ENCODE measurements at places on chromosomes 3 and 15.

GRCh38 chr3:71355862-71356261 is 227.7 kb downstream of the FOXP1 start:
- H3K27me3 ChIP-seq: no peaks in the 10 kb centered on the region
- peaks cover 12% of the 10 kb centered on the region for H3K36me3 ChIP-seq
- no peak overlapping the region for H3K27ac ChIP-seq
- no peak overlapping the region for H3K4me3 ChIP-seq

GRCh38 chr3:108202834-108203233 is 19.4 kb downstream of the IFT57 start:
- no peaks in the 10 kb centered on the region for H3K27me3 ChIP-seq
- H3K36me3 ChIP-seq: peaks cover 15% of the 10 kb centered on the region
- no peak overlapping the region for H3K27ac ChIP-seq
- no peaks in the 10 kb centered on the region for H3K4me1 ChIP-seq
- no peak overlapping the region for H3K4me3 ChIP-seq

GRCh38 chr3:122793568-122794416 is at the start of gene HSPBAP1:
Gene HSPBAP1, minus strand, starts transcription at chr3:122793831. Its CDS starts 151 bp downstream, at chr3:122793680.
- H3K27me3 ChIP-seq: no peaks in the 10 kb centered on the region
- no peaks in the 10 kb centered on the region for H3K36me3 ChIP-seq
- H3K4me3 ChIP-seq: no peak within 1 kb of the TSS
- peaks cover 28% of the 10 kb centered on the region for H3K4me1 ChIP-seq

- H3K27me3 ChIP-seq: peaks cover 14% of the 10 kb centered on the region
- H3K4me1 ChIP-seq: peaks cover 10% of the 10 kb centered on the region
- H3K4me3 ChIP-seq: no peak overlapping the region
- no peaks in the 10 kb centered on the region for H3K36me3 ChIP-seq
These were observed 945.7 kb upstream of the CFAP20DC start for GRCh38 chr3:59995563-59995962.

- H3K27ac ChIP-seq: peak overlapping the region; percentile 16
- peaks cover 6% of the 10 kb centered on the region for H3K36me3 ChIP-seq
- H3K27me3 ChIP-seq: no peaks in the 10 kb centered on the region
- H3K4me3 ChIP-seq: no peak overlapping the region
These were observed 228.4 kb downstream of the DIPK2A start for GRCh38 chr3:144200004-144200403.

DNA sequence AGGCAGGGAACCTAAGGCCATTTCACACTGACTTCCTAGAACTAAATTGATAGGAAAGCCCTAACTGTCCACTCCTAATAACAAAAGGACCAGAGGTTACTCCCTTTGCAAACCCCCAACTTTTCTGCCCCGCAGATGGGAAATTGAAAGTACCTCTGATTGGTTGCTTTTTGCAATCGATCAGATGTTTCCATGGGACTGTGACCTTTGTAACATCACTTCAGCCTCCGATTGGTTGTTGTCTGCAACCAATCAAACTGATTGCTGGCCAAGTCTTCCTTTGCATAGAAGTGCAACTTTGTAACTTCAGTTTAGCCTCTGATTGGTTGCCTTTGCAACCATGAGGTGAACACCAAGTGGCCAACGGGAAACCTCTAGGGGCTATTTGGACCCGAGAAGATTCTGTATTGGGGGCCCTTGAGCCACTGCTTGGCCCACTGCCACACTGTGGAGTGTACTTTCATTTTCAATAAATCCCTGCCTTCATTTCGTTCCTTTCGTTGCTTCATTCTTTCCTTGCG is 11.3 kb upstream of the KNL1 start:
- no peak overlapping the region for H3K27ac ChIP-seq
- peaks cover 2% of the 10 kb centered on the region for H3K27me3 ChIP-seq
- H3K36me3 ChIP-seq: peaks cover 2% of the 10 kb centered on the region
- DNase-seq: no peak

GRCh38 chr3:187360596-187360995 is 7.6 kb upstream of the RTP4 start:
- no peak overlapping the region for H3K4me3 ChIP-seq
- H3K27ac ChIP-seq: no peak overlapping the region

GRCh38 chr3:53921296-53921695 is 29.6 kb upstream of the SELENOK start:
- H3K4me3 ChIP-seq: no peak overlapping the region
- no peaks in the 10 kb centered on the region for H3K4me1 ChIP-seq
- DNase-seq: no peak
- no peak overlapping the region for H3K27ac ChIP-seq
- H3K27me3 ChIP-seq: peaks cover 29% of the 10 kb centered on the region

DNA sequence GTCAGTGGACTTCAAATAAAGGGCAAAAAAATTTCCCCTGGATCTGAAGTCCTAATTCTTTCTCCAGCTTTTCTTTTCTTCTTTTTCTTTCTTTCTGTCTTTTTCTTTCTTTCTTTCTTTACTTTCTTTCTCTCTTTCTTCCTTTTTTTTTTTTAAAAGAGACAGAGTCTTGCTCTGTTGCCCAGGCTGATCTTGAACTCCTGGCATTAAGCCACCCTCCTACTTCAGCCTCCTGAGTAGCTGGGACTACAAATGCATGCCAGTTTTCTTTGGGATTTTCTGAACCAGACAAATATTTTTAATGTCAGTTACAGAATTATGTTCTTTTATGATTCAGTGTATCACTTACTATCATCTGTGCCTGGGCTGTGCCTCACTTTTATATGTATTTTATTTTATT is 45.4 kb upstream of the CMTM8 start:
- H3K4me3 ChIP-seq: no peak overlapping the region
- H3K27me3 ChIP-seq: no peaks in the 10 kb centered on the region
- H3K4me1 ChIP-seq: peaks cover 9% of the 10 kb centered on the region
- H3K27ac ChIP-seq: no peak overlapping the region
- H3K36me3 ChIP-seq: no peaks in the 10 kb centered on the region

GRCh38 chr3:170712798-170713197 is 126.9 kb upstream of the SLC7A14 start:
- peaks cover 27% of the 10 kb centered on the region for H3K36me3 ChIP-seq
- no peak for DNase-seq

DNA sequence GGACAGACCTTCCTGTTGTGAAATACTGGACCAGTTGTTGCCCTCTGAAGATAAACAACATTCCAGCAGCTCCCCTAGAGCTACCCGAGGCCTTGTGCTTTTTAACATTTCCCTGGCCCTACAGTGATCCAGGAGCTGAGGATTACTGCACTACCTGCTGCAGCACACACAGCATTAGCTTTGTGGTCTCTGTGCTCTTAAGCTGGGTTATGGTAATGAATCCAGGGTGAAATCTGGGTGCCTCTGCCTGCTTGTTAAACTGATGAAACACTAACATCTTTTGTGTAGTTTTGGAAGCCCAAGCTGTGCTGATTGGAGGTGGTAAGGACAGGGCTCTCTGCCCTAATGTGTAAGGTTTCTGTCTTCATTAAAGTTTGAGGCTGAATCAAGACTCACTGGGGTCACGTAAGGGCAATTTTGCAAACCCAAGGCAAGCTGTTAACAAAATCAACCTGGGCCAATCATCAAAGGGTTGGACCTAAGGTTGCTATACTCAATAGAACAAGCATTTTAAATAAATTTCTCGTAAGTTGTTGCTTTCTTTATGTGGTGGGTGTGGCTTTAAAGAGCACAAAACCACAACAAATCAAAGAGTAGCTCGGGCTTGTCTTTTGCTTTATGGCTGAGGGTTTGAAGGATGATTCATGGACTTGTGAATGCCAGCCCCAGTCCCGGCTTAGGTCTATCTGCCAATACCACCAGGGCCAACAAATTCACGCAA is 183.9 kb downstream of the TPRG1 start:
- DNase-seq: no peak
- H3K27ac ChIP-seq: peak overlapping the region; percentile 56
- no peak overlapping the region for H3K4me3 ChIP-seq

DNA sequence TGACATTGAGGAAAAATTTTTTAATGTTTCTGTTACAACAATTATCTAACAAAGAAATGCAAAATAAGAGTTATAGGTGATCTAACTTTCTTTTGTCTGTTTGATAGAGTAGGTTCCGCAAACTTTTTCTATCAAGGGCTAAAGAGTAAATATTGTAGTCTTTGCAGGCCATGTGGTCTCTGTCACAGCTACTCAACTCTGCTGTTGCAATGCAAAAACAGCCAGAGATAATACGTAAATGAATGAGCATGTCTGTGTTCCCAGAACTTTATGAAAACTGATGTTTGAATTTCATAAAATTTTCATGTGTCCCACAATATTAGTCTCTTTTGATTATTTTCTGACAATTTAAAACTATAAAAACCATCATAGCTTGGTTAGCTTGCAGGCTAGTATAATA is 73.3 kb downstream of the SLC24A1 start:
- peaks cover 3% of the 10 kb centered on the region for H3K4me1 ChIP-seq
- peaks cover 16% of the 10 kb centered on the region for H3K36me3 ChIP-seq
- no peak overlapping the region for H3K27ac ChIP-seq
- DNase-seq: no peak
- H3K27me3 ChIP-seq: no peaks in the 10 kb centered on the region
- no peak overlapping the region for H3K4me3 ChIP-seq

GRCh38 chr3:143604402-143605185 is 243.7 kb downstream of the SLC9A9 start:
- no peak for DNase-seq
- H3K27ac ChIP-seq: no peak overlapping the region
- H3K27me3 ChIP-seq: peaks cover 41% of the 10 kb centered on the region
- no peak overlapping the region for H3K4me3 ChIP-seq
- H3K36me3 ChIP-seq: no peaks in the 10 kb centered on the region
- H3K4me1 ChIP-seq: peaks cover 7% of the 10 kb centered on the region

GRCh38 chr3:10574101-10574620 is 68.8 kb upstream of the ATP2B2 start:
- no peak overlapping the region for H3K27ac ChIP-seq
- H3K4me1 ChIP-seq: no peaks in the 10 kb centered on the region
- no peaks in the 10 kb centered on the region for H3K36me3 ChIP-seq
- H3K4me3 ChIP-seq: no peak overlapping the region
- DNase-seq: no peak

GRCh38 chr15:91021516-91022074 is 799 bp downstream of the VPS33B start:
- peak overlapping the region; percentile 90 for H3K27ac ChIP-seq
- H3K27me3 ChIP-seq: no peaks in the 10 kb centered on the region
- DNase-seq: no peak

DNA sequence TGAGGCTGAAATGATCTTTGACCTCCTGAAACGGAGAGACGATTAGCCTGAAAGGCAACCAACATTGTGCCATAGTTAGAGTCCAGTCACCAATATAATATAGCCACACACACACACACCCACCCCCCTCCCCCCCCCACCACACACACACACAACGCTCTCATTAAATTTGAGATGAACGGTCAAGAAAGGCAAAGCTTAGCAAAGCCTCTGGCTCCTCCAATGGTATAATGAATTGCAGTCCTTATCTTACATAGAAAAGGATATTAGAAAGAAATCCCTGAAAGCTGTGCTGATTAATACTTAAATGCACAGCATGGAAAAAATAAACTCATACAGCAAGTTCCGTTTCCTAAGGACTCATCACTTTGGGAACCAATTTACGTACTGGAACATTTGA is 876 bp upstream of the ZNF385D start:
- no peaks in the 10 kb centered on the region for H3K36me3 ChIP-seq
- no peak overlapping the region for H3K27ac ChIP-seq
- H3K4me3 ChIP-seq: no peak overlapping the region
- DNase-seq: no peak
- H3K4me1 ChIP-seq: peaks cover 15% of the 10 kb centered on the region
- peaks cover 48% of the 10 kb centered on the region for H3K27me3 ChIP-seq

DNA sequence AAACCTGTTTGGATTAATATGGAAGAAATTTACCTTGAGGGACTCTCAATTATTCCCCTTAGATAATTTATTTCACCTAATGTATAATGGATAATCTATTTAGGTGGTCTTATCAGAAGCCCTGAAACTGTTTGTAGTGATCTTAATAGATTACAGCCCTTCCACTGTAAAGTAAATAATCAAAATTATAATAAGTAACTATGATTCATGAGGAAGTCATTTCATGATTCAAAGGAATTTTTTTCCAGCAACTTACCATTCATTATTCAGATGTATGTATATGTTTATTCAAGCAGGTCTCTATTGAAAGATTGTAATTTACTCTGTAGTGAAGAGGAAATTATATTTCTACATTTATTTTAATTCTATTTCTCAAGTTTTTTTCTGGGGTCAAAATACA is 250.6 kb upstream of the ROBO1 start:
- no peak for DNase-seq
- no peak overlapping the region for H3K27ac ChIP-seq
- no peaks in the 10 kb centered on the region for H3K4me1 ChIP-seq
- H3K36me3 ChIP-seq: no peaks in the 10 kb centered on the region
- no peak overlapping the region for H3K4me3 ChIP-seq
- H3K27me3 ChIP-seq: peaks cover 8% of the 10 kb centered on the region

GRCh38 chr3:190260301-190260700 is 61.9 kb downstream of the CLDN1 start:
- no peaks in the 10 kb centered on the region for H3K27me3 ChIP-seq
- H3K36me3 ChIP-seq: no peaks in the 10 kb centered on the region
- no peak for DNase-seq
- H3K4me1 ChIP-seq: peaks cover 7% of the 10 kb centered on the region
- no peak overlapping the region for H3K4me3 ChIP-seq
- H3K27ac ChIP-seq: no peak overlapping the region

DNA sequence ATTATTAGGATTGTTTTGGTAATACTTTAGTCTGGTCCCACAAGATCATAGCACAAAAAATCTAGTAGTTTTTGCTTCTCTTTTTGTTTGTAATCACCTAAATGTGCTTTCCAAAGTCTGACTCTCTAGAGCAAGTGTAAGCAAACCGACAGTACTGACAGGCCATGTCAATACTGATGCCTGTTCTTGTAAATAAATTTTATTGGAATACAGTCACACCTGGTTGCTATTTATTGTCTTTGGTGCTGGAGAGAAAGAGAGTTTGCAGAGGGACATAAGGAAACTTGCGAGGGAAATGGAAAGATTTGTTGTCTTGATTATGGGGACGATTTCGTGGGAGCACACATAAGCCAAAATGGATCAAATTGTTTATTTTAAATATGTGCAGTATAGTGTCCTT is 77.5 kb downstream of the NAALADL2 start:
- peaks cover 15% of the 10 kb centered on the region for H3K36me3 ChIP-seq
- H3K27ac ChIP-seq: no peak overlapping the region

GRCh38 chr3:174046311-174046710 is 648.8 kb downstream of the NLGN1 start:
- no peaks in the 10 kb centered on the region for H3K27me3 ChIP-seq
- DNase-seq: no peak
- no peak overlapping the region for H3K4me3 ChIP-seq
- H3K4me1 ChIP-seq: peaks cover 21% of the 10 kb centered on the region

GRCh38 chr3:31974471-31974870 is 6.6 kb downstream of the OSBPL10 start:
- no peak overlapping the region for H3K4me3 ChIP-seq
- peaks cover 23% of the 10 kb centered on the region for H3K27me3 ChIP-seq
- peaks cover 25% of the 10 kb centered on the region for H3K4me1 ChIP-seq
- peak overlapping the region; percentile 28 for H3K27ac ChIP-seq
- no peaks in the 10 kb centered on the region for H3K36me3 ChIP-seq

GRCh38 chr15:63288778-63289378 is 11.5 kb downstream of the APH1B start:
- H3K36me3 ChIP-seq: peaks cover 8% of the 10 kb centered on the region
- no peak overlapping the region for H3K4me3 ChIP-seq
- H3K27ac ChIP-seq: no peak overlapping the region
- H3K4me1 ChIP-seq: peaks cover 9% of the 10 kb centered on the region
- no peaks in the 10 kb centered on the region for H3K27me3 ChIP-seq

All from mesothelial cell of epicardium (in vitro differentiated cells).